ENCODE measurements at places on chromosomes 5 and 9. TPM values are rescaled to one million over a fixed set of nuclear protein-coding genes. Genes with fewer than 3 reads are reported as not detected.

GRCh38 chr5:115936031-115936430 is 26.2 kb upstream of the LVRN start:
- H3K36me3 ChIP-seq = no peaks in the 10 kb centered on the region
- H3K4me1 ChIP-seq = no peaks in the 10 kb centered on the region
- no peaks in the 10 kb centered on the region for H3K27me3 ChIP-seq
- no peak overlapping the region for H3K4me3 ChIP-seq

DNA sequence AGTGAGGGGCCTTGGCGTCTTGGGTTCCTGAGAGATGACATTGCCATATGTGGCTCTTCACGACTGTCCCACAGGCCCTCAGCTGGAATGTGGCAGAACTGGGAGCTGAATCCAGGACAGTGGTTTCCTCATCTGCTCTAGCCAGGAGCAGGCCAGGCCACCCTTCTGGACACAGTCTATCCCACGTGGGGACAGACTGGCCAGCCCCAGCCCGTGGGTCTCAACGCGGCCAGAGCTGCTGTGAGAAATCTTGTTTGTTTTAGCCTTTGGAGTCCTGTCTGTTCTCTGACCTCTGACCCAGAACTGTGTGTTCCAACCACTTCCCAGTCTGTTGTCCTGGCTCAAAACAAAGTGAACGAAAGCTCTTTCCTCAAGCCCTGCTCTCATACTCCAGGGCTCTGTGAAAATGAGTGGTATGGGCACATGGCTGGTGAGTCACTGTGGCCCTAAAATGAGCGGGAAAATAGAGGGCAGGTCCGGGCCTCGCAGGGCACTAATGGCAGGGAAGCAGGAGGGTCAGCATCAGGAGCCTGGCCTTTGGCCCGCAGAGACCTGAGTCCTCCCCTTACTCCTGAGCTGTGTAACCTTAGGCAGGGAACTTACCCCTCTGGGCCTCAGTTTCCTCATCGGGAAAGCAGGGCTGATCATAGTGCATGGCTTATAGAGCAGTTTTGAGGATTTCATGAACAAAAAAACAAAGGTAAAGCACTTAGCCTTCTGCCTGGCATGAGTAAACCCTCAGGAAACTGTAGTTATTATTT is 34.8 kb upstream of the GLRX start:
- H3K27me3 ChIP-seq = no peaks in the 10 kb centered on the region
- no peaks in the 10 kb centered on the region for H3K4me1 ChIP-seq
- no peaks in the 10 kb centered on the region for H3K36me3 ChIP-seq
- no peak overlapping the region for H3K4me3 ChIP-seq
- H3K27ac ChIP-seq = no peak overlapping the region

DNA sequence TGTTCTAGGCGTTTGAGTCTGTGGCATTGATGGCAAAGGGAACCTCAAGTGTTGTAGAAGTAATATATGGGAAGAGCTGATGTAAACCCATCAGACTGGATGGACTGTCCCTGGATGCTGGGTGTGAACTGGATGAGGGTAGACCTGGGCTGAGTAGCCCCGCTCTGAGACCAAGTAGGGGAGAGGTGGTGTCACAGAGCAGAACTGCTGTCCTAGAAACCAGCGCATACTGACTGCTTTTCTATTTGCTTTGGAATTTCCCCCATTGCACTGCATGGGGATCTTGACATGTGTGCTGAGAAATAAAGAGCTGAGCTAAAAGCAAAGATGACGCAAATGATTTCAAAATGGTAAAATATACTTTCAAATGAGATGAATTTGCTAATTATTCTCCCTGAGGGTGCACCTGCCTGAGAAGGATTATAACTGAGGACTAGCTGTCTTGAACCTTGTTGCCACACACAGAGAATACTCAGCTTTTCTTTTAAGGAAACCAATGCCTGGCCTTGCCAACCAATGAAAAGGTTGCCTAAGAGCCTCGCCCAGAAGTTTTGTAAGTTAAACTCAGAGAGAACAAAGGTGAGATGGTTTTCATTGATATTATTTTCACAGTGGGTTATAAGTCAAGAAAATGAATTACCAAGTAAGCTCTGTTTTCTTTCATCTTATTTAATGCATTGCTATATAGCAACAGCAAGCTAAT is 44.8 kb downstream of the NIM1K start:
- H3K27ac ChIP-seq = no peak overlapping the region
- H3K36me3 ChIP-seq = no peaks in the 10 kb centered on the region
- H3K27me3 ChIP-seq = no peaks in the 10 kb centered on the region
- no peaks in the 10 kb centered on the region for H3K4me1 ChIP-seq

DNA sequence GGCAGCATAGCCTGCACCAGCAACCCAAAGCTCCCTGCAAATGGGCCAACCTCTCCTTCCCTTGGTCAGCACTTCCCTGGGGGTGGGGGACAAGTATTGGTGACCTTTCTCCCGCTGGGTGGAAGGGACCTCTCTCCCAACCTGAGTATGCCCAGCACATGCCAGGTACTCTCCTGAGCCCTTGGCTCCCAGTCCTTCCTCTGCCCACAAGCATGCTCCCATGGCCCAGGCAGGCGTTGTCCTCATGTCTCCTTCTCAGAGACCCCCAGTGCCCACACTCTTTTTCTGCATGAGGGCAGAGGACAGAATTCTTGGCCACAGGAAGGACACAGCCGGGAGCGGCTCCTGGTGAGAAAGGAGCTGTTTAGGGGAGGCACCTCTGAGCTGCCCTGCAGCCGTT is 60.3 kb downstream of the PHF2 start:
- no peak overlapping the region for H3K4me3 ChIP-seq
- peaks cover 4% of the 10 kb centered on the region for H3K36me3 ChIP-seq
- H3K4me1 ChIP-seq = no peaks in the 10 kb centered on the region

GRCh38 chr5:79745255-79745654 is 55.6 kb downstream of the CMYA5 start:
- no peaks in the 10 kb centered on the region for H3K27me3 ChIP-seq
- no peaks in the 10 kb centered on the region for H3K4me1 ChIP-seq
- no peak for DNase-seq
- no peaks in the 10 kb centered on the region for H3K36me3 ChIP-seq
- no peak overlapping the region for H3K4me3 ChIP-seq

DNA sequence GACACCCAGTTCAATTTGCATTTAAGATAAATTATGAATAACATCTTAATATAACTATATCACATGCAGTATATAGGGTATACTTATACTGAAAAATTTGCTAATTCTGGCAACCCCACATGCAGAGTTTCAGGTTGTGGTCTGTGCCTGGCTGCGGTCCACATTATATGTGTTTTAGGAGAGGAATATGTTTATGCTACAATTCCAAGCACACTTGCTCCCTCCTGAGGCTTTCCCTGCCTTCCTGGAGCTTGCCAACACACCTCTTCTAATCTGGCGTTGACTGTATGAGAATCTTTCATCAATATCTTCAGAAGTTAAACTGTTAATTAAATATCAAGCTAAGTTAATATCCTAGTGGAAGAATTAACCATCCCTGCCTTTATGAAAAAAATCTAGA is 45.2 kb downstream of the SEMA5A start:
- no peak for DNase-seq
- H3K4me3 ChIP-seq = no peak overlapping the region
- no peaks in the 10 kb centered on the region for H3K4me1 ChIP-seq
- no peaks in the 10 kb centered on the region for H3K27me3 ChIP-seq
- H3K36me3 ChIP-seq = no peaks in the 10 kb centered on the region
- no peak overlapping the region for H3K27ac ChIP-seq

DNA sequence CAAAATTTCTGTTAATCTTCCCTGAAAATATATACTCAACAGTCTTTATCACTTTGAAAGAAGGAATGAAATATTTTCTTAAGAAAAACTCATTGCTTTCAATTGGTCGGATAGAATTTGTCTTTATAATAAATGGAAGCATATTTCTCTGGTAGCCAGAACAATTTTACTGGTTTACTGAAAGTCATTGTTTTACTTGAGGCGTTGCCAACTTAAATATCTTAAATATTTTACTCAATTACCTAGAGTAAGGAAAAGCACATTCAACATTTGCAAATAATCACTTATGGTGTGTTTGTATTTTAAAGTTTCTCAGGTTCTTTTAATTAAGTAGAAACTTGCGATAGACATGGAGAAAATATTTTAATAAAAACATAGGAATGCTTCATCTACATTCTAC is 1181.7 kb downstream of the EFNA5 start:
- H3K4me3 ChIP-seq = no peak overlapping the region
- no peaks in the 10 kb centered on the region for H3K27me3 ChIP-seq
- H3K27ac ChIP-seq = no peak overlapping the region

PLEKHG4B gene
- not detected for polyA plus RNA-seq

HTR4 gene
- polyA plus RNA-seq = not detected

ANKRD31 gene
- polyA plus RNA-seq = 0.22 TPM

Data from naive thymus-derived CD4-positive, alpha-beta T cell (primary cell).